ENCODE measurements at places on chromosomes 6 and 20. TPM values are rescaled to one million over a fixed set of nuclear protein-coding genes. Genes with fewer than 3 reads are reported as not detected.

GRCh38 chr6:140379919-140380318 is 1005.5 kb upstream of the CITED2 start:
- H3K4me1 ChIP-seq: peaks cover 14% of the 10 kb centered on the region
- no peak overlapping the region for H3K4me3 ChIP-seq
- no peaks in the 10 kb centered on the region for H3K27me3 ChIP-seq
- DNase-seq: no peak

DNA sequence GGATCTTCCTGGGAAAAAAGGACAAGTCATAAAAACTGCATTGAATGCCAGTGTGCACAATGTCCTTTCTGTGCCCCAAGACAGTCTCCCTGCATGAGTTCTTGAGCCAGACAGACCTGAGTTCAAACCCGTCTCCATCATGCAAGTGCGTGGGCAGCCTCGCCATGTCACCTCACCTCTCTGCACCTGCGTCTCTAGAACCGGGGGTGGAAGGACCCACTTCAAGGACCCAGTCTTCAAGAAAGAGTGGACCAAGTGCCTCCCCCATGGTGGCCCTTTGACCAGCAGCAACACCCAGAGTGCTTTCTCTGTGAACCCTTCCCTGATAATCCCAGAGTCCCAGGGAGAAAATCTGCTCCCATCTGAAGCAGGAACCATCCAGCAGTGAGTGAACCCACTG is 23.5 kb upstream of the ANGPT4 start:
- H3K4me3 ChIP-seq: no peak overlapping the region
- no peaks in the 10 kb centered on the region for H3K27me3 ChIP-seq

- H3K36me3 ChIP-seq: no peaks in the 10 kb centered on the region
- no peaks in the 10 kb centered on the region for H3K4me1 ChIP-seq
- no peak overlapping the region for H3K4me3 ChIP-seq
These were observed 136.9 kb downstream of the FOXO3 start for GRCh38 chr6:108697561-108698161.

GRCh38 chr6:144007478-144008119 is 460 bp downstream of the PLAGL1 start:
- peak overlapping the region; percentile 28 for H3K4me3 ChIP-seq
- no peaks in the 10 kb centered on the region for H3K4me1 ChIP-seq
- no peaks in the 10 kb centered on the region for H3K36me3 ChIP-seq
- H3K27ac ChIP-seq: no peak overlapping the region
- no peaks in the 10 kb centered on the region for H3K27me3 ChIP-seq
- DNase-seq: no peak

- no peaks in the 10 kb centered on the region for H3K36me3 ChIP-seq
- no peaks in the 10 kb centered on the region for H3K27me3 ChIP-seq
- H3K4me1 ChIP-seq: no peaks in the 10 kb centered on the region
- H3K27ac ChIP-seq: no peak overlapping the region
- no peak overlapping the region for H3K4me3 ChIP-seq
- DNase-seq: no peak
These were observed 401.6 kb upstream of the RUNX2 start for GRCh38 chr6:44926556-44926955.

GRCh38 chr6:132952986-132953385 is 138.6 kb downstream of the RPS12 start:
- no peaks in the 10 kb centered on the region for H3K36me3 ChIP-seq
- H3K27me3 ChIP-seq: peaks cover 7% of the 10 kb centered on the region
- H3K27ac ChIP-seq: no peak overlapping the region
- H3K4me3 ChIP-seq: no peak overlapping the region

DNA sequence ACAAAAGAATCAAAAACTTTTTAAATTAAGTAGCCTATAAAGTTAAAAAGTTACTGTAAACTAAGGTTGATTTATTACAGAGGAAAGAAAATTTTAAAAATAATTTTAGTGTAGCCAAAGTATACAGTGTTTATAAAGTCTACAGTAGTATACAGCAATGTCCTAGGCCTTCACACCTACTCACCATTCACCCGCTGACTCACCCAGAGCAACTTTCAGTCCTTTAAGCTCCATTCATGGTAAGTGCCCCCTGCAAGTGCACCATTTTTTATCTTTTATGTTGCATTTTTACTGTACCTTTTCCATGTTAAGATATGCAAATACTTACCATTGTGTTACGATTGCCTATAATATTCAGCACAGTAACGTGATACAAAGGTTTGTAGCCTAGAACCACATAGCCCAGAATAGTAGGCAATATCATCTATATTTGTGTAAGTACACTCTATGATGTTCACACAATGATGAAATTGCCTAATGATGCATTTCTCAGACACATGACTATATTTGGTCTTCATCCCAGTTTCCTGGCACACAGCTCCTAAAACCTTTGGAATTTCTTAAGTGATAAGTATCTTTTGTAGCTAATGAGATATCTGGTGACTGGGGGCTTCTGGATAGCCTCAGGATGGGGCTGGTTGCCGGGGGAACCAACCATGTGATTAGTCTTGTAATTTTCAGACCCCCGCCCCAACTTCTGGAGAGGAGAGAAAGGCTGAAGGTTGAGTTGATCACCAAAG is 111.0 kb downstream of the MRPL14 start:
- DNase-seq: no peak
- H3K36me3 ChIP-seq: no peaks in the 10 kb centered on the region
- H3K4me1 ChIP-seq: no peaks in the 10 kb centered on the region
- H3K4me3 ChIP-seq: no peak overlapping the region
- no peaks in the 10 kb centered on the region for H3K27me3 ChIP-seq
- no peak overlapping the region for H3K27ac ChIP-seq

DNA sequence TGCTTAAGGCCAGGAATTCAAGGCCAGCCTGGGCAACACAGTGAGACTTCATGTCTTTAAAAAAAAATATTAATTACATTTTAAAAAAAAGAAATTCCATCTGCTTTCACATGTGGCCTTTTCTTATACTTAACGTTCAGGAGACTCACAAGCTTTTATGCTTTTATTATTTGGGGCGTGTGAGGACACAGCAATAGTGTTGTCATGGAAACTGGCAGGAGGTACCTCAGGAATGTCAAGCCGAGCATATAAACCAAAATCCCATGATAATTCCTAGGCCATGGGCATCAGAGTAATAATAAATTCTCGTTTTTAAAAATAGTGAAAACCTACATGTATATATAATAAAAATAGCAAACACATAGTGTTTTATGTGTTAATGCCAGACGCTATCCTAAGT is 89.8 kb downstream of the IYD start:
- no peak overlapping the region for H3K4me3 ChIP-seq
- no peak for DNase-seq
- H3K27me3 ChIP-seq: no peaks in the 10 kb centered on the region
- no peak overlapping the region for H3K27ac ChIP-seq
- peaks cover 14% of the 10 kb centered on the region for H3K4me1 ChIP-seq
- no peaks in the 10 kb centered on the region for H3K36me3 ChIP-seq

DNA sequence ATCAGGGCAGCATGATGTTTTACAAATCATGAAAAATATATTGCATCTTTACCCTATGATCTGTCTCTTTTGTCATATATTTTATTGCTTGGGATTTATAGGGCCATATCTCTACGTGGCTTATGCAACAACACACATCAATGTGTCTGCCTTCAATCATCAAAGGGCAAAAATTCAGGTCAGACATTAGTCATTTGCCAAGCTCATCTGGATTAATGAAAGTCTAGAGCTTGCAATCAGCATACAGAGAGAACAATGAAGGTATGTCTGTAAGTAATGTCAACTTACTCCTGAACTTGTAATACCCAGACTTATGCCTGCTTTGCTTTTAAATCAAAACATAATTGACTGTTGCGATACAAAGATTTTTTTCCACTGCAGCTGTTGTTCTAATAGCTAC is 282.7 kb downstream of the HAO1 start:
- no peak overlapping the region for H3K4me3 ChIP-seq
- no peaks in the 10 kb centered on the region for H3K27me3 ChIP-seq
- no peaks in the 10 kb centered on the region for H3K4me1 ChIP-seq
- H3K27ac ChIP-seq: no peak overlapping the region

DNA sequence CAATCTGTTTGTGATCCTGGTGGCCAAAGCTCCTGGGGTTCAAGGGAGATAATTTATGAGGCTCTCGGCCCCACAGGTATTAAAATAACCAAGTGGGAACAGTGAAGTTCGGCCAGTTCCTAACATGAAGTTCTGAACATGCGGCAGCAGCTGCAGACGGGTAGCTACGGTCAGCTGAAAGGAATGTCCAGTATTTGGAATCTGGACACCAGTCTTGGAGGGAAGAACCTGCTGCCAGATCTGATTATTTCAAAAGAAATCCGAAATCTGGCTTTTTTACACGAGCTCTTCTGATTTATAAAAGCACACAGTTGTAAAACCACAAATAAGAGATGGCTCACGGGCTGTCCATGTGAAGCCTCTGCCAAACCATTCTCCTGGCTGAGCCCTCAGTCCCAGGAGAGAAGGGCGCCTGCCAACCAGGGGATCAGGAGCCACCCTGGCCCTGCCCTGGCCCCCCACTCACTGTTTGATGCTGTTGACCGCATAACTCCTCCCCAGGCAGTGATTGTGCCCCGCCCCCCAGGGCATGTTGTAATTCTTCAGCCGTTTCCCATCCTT is 28.2 kb upstream of the KCNB1 start:
- no peak overlapping the region for H3K27ac ChIP-seq
- no peaks in the 10 kb centered on the region for H3K36me3 ChIP-seq
- no peaks in the 10 kb centered on the region for H3K4me1 ChIP-seq
- no peak overlapping the region for H3K4me3 ChIP-seq

GRCh38 chr20:15528391-15529111 is 1044.7 kb downstream of the KIF16B start:
- H3K4me3 ChIP-seq: no peak overlapping the region
- no peak overlapping the region for H3K27ac ChIP-seq
- no peaks in the 10 kb centered on the region for H3K27me3 ChIP-seq

The HDGFL1 gene
- not detected for total RNA-seq

The TDP2 gene
- 20.9 TPM for total RNA-seq

The SLC35D3 gene
- total RNA-seq: not detected

The DEFB121 gene
- total RNA-seq: not detected

The SAMHD1 gene
- total RNA-seq: 27.9 TPM

All from right lobe of liver (tissue), 6 donors.